Germinal center (tissue), 1 donor: ENCODE measurements at places on chromosomes 3 and 15.

DNA sequence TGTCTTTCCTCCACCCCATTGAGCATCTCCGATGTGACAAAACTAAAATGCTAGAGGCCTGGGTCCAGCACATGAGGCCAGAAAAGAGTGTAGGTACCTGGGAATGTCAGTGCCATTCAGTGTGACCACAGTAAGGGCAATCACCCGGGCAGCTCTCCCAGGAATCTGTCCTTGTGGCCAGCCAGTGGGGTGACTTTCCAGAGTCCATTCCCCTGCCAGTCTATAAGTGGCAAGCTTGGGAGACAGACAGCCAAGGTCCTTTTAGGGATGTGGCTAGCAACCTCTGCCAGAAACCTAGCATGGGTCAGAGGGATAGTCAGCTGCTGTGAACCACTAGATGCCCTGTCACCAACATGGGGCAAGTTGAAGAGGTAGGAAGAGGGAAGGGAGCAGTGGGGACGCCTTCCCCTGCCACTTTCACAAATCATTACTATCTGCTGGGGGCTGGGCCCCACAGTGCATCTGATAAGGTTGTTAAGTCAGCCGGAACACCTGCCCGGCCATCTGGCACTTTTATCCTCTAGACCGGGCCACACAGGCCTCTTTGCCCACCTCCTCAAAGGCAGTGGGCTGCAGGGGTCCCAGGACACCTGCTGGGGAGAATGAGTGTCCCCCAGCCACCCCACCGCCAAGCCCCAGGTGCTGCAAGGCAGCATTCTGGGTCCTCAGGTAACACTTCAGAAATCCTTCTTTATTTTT, 24.8 kb upstream of the DET1 start:
- DNase-seq = no peak

DNA sequence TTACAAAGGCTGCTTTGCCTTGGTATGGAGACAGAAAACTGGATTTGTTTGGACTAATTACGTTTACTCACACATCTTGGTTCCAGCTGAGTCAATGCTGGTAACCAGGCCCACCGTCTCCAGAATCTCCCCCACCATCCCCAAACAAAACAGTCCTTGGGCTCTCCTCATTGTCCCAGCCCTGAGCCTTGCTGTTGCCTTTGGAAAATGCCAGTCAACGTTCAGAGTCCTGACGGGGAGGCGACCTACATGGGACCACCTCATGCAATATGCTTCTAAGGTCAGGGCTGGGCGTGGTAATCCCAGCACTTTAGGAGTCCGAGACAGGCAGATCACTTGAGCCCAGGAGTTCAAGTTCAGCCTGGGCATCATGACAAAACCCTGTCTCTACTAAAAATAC, 85.2 kb upstream of the IQSEC1 start:
- no peak for DNase-seq

DNA sequence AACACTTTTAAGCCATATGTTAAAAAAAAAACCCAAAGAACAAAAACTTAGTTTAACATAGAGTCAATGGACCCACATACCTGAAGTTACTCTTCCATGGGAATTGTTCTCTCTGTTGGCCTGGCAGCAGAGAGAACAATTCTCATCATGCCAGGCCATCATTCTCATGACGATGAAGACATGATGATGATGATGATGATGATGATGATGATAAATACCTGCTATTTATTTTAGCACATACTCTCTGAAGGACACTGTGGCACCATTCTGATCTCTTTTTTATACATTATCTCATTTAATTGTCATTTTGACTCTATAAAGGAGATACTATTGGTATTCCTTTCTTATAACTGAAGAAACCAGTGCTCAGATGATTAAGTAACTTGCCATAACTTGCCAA, 366.9 kb downstream of the MFSD1 start:
- no peak for DNase-seq

DNA sequence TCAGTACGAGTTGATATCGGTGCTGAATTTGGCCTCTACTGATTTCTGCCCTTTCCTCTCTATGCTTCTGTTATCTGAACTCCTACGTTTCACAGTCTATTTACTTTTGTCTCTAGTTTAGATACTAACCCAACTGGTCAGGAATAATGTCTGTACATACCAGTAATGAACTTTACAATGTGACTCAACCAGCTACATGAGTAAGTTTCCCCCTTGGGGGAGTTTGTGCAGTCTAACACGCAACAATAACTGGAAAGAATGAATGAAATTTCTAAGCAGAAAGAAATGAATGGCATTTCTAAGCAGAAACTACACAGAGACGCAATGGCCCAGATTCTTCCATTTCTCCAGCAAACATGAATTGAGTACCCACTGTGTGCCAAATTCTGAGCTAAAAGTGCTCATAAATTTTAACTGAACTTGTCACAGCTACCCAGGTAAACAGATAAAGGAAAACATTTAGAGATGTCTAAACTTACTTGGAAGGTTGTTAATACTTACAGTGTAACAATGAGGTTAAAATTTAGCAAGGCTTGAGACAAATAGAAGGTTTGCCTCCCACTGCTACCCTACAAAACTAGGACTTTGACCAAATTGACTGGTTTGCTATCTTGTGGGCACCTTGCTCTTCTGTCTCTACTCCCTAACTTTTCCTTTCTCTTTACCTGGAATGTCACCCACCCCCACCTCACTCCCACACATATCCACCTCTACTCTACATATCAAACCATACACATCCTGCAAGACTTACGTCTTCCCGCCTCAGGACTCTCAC, 11.6 kb downstream of the UPK1B start:
- no peak for DNase-seq

DNA sequence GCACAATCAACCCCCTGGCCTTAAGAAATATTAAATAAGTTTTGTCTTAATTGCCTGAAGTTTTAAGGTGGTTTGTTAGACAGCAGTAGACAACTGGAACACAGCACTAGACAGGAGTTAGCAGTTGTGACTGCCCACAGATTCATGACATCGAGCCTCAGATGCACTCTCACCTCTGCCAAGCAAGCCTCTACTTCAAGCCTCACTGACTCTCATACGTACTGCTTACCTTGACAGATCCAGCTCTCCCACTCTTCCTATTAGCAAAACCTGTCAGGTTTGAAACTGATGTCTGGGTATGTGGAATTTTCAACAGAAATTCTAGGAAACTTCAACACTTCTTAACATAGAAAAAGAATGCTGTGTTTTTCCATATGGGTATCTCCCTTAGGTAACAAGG, 382.9 kb upstream of the DPH6 start:
- no peak for DNase-seq
